Activated CD8-positive, alpha-beta memory T cell treated with anti-CD3 and anti-CD28 coated beads for 48 hours (primary cell): ENCODE measurements at places on chromosomes 2 and 18.

DNA sequence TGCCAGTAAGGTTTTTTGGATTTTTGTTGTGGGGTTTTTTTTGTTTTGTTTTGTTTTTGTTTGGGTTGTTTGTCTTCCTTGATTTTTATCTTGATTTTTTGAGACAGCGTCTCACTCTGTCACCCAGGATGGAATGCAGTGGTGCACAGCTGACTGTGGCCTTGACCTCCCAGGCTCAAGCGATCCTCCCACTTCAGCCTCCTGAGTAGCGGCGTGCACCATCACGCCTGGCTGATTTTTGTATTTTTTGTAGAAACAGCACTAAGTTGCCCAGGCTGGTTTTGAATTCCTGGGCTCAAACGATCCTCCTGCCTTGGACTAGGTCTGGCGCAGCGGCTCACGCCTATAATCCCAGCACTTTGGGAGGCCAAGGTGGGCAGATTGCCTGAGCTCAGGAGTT is 16.4 kb downstream of the MPPE1 start:
- no peak for DNase-seq

DNA sequence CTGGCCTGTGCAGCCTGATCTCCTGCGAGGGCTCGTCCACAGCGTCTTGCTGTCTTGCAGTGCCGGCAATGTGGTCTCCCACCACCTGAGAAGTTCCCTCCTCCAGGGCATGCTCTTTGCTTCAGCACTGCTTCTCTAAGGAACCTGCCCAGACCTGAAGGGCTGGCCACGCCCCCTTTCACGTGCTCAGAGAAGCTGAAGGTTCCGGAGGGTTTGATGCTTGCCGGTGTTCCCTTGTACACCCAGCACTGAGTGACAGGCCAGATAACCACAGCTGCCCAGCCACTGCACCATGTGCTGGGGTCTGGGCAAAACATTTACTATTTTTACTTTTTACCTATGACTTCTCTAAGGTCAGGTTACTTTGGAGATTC is 1.7 kb upstream of the POLR2D start:
- DNase-seq: no peak

DNA sequence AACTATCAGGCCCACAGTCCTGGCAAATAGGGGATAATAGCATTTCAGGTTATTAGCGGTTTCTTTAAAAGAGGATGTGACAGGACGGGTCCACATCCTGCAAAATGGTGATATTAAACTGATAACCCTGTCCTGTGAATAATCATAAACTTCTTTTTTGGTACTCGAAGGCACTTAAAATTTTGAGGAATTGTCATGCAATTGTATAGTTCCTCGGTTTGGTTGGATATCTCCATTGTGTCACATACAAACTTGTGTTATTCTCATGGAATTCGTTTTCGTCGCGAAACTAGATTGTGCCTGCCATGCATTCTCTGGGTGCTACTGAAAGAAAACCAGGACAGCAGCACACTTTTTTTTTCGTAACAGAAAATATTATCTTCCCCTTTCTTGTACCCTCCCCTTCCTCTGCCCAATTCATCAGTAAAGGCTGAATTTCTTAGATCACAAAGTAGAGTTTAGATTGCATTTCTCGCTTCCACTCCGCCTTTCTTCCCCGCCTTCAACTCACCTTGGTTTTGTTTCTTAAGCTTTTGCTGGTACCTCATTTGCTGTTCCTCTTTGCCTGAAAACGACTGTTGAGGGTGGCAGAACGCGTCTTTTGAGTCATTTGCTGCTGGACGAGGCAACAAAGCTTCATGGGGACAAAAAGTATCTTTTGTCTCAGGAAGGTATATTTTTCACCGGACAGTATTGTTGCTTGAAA is 1.3 kb downstream of the CERS6 start:
- DNase-seq: no peak

DNA sequence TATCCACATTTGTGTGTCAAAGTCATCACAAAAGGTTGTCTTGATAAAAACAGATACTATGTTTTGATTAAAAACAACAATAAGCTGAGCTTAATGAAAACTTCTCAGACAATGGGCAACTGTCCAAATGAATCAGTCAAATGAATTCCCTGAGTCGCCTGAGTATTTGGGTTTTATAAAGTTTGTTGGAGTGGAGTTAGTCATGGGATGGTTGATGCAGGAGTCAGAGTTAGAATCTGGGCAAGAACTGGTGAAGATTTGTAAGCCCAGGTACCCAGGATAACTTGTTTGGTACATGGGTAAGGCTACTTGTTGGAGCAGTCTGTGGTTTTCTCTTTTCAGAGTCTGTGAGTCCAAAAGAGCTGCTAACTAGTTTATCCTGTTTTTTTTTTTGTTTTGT is 34.4 kb upstream of the RAPGEF4 start:
- no peak for DNase-seq

DNA sequence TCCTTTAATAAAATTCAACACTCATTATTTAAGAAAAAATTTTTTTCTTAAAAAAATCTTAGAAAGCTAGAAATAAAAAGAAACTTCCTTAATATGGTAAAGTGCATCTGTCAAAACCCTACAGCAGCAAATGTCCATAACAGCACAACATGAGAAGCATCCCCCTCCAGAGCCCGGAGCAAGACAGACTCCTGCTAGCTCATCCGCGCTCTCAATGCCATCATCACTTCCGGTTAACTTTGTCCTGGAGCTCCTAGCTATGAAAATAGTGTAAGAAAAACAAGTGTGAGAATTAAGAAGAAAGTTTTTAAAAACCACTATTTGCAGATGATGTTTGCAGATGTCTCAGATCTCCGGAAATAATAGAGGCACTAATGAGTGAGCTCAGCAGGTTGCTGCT is 103.1 kb downstream of the TEX51 start:
- DNase-seq: no peak

DNA sequence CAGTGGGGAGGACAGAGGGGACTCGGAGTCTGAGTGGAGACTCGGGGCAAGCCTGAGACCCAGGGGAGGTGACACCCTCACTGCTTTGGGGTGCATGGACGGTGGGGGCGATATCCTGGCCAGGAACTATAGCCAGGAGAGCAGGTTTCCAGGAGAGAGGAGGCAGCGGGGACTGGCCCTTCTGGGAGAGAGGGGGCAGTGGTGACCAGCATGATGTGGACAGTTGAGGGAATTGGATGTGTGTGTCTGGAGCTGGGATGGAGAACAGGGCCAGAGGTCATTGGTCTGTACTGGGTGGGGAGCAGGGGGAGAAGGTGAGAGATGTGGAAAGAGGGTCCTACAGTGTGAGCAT is 63.6 kb downstream of the ACKR3 start:
- no peak for DNase-seq

- DNase-seq: no peak
Observed at GRCh38 chr2:66389651-66390131, 45.2 kb upstream of the MEIS1 start.

- no peak for DNase-seq
Observed at GRCh38 chr18:23068011-23068410, 67.3 kb upstream of the CABLES1 start.

DNA sequence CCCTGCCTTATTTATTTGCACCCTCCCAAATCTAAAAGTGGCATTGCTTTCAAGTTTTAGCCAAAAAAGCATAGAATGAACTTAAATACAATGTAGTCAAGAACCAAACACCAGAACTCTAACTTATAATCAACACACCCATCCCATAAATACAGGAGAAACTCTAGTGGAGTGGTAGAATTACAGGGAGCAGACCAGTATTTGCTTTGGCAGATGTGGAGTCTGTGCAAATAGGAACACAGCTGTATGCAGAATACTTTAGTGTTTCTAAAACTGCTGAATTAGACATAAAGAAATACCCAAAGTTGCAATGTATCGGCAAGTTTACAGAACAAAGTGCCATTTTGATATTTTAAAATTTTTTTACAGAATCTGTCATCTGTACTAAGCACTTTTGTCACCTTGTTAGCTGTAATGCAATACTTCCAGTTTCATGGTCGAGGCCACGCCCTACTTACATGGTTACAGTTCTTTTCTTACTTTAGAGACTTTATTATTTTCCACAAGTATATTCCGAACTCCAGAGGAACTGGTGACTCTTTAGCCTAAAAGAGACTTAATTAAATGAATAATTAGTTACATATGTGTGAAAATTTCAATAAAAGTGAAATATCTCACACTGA is 23.7 kb upstream of the COL5A2 start:
- DNase-seq: no peak

DNA sequence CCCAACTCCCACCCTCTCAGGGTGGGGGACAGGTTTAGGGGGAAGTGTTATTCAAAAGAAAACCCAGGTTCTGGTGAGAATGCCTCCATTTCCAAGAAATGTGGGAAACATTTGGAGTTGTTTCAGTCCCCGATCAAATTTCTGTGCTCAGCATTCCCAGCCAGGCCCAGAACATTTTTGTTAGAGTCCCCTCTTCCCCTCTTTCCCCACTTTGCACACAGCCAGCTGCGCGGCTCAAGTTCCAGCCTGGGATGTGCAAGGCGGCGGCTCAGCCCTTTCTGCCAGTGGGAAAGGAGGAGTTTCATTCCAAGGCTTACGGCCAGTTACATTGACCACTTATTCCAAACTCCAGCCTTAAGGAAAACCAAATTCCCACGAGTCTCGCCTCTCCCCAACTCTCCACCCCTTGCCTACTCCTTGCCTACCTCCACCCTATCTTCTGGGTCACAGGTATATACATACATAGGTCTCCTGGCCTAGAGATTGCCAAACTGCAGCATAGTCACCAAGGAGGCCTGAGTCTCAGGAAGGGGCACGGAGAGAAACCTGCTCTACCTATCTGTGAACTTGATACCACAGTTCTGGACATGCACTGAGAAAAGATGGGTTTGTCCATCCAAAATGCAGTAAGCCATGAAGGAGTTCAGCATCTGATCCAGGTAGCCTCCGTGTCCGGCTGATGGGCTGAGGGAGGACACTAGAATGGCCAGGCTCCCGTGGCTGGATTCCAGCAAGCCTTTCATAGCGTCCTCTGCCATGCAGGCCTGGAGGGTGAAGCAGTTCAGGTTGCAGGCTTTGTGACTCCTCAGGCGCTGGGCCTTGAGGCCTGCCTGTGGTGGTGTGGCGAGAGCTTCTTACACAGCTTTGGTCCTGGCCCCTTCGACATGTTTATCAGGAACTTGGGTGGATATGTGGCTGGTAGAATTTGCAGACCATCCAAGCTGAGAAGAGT is 154.5 kb downstream of the ZFP36L2 start:
- no peak for DNase-seq

- no peak for DNase-seq
Observed at GRCh38 chr2:9658972-9659371, 28.2 kb upstream of the YWHAQ start.

- no peak for DNase-seq
Observed at GRCh38 chr2:187748958-187749357, 194.7 kb upstream of the TFPI start.

DNA sequence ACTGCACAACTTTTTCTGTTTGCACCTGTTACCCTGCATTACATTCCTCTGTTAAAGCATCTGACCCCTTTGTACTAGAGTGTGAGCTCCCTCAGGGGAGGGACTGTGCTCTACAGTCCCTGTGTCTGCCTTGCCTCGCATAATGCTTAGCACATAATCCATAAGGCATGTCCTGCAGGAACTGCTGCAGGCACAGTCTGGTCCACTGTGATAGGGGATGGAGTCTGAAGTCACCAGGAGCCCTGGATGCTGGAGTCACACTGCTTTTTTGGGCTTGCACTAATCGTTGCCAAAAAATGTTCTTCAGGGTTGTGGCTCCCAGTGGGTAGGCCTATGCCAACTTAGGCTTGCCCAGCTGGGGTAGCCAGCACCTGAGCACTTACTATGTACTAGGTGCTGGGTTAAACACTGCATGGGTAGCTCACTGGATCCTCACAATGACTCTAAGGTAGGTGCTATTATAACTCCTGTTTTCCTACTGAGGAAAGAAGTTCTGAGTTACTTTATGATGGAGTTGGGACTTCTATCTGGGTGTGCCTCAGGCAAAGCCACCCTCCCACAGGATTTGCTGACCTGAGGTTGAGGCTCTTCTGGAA is 33.3 kb downstream of the COPS7B start:
- no peak for DNase-seq

- no peak for DNase-seq
Observed at GRCh38 chr2:106163948-106164545, 30.1 kb downstream of the UXS1 start.

- DNase-seq: no peak
Observed at GRCh38 chr2:150136401-150136800, 351.1 kb downstream of the RND3 start.

GRCh38 chr2:168622559-168622958 is 166.5 kb downstream of the CERS6 start:
- no peak for DNase-seq

- DNase-seq: no peak
Observed at GRCh38 chr18:78378983-78379382, 600.6 kb upstream of the SALL3 start.

GRCh38 chr2:55043841-55044240 is 6.4 kb downstream of the RTN4 start:
- DNase-seq: no peak

- no peak for DNase-seq
Observed at GRCh38 chr2:153819501-153819900, 52.2 kb upstream of the GALNT13 start.

DNA sequence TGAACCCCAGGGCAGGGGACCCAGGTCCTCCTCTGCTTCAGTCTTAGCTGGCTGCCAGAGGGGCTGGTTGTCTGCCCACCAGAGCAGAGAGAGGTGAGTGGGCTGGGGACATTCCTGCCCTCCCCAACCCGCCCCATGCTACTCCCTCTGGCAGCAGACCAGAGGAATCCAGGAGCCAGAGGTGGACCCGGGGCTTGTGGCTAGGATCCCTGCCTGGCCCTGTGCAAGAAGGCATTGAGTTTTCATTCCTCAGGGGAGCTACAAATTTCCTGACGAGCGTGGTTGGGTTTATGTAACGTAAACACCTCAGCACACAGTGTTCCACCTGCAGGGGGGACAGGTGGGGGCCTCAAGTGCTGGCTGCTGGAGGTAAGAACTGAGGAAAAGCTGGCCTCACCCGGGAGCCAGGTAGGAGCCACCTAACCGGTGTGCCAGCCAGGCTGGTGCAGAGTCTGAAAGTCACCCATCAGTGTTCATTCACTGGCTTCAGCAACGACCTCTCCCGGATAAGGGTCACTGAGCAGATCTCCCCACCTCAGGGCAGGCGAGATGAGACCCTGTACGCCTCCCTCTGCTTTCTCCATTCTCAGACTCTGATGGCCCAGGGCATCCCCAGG is 246.8 kb downstream of the DYSF start:
- no peak for DNase-seq

- no peak for DNase-seq
Observed at GRCh38 chr2:164495491-164496223, 125.6 kb downstream of the GRB14 start.

- no peak for DNase-seq
Observed at GRCh38 chr2:21770787-21771186, 647.0 kb downstream of the TDRD15 start.

GRCh38 chr18:8799596-8800441 is 94.5 kb downstream of the MTCL1 start:
- no peak for DNase-seq

GRCh38 chr2:134482766-134483340 is 229.0 kb downstream of the MGAT5 start:
- no peak for DNase-seq

- DNase-seq: no peak
Observed at GRCh38 chr2:26883956-26884355, 36.0 kb downstream of the DPYSL5 start.

- DNase-seq: no peak
Observed at GRCh38 chr18:55477860-55478581, 110.0 kb downstream of the TCF4 start.

GRCh38 chr2:234267534-234267933 is 217.0 kb downstream of the SPP2 start:
- no peak for DNase-seq

- DNase-seq: no peak
Observed at GRCh38 chr18:79879566-79879965, 71.9 kb downstream of the SLC66A2 start.
